ENCODE measurements at places on chromosomes 5 and 9. TPM values are rescaled to one million over a fixed set of nuclear protein-coding genes. Genes with fewer than 3 reads are reported as not detected.

- H3K27me3 ChIP-seq, result peaks cover 97% of the 10 kb centered on the region
- no peaks in the 10 kb centered on the region for H3K36me3 ChIP-seq
- H3K4me1 ChIP-seq, result peaks cover 20% of the 10 kb centered on the region
- H3K4me3 ChIP-seq, result peak overlapping the region; percentile 58
These were observed 182.6 kb upstream of the TBCA start for GRCh38 chr5:77958642-77959330.

GRCh38 chr9:6960777-6961176, 203.0 kb downstream of the KDM4C start:
- H3K4me3 ChIP-seq, result no peak overlapping the region
- H3K27ac ChIP-seq, result no peak overlapping the region
- DNase-seq, result no peak
- H3K4me1 ChIP-seq, result peaks cover under 1% of the 10 kb centered on the region
- no peaks in the 10 kb centered on the region for H3K36me3 ChIP-seq

GRCh38 chr5:84603568-84604185, 219.0 kb upstream of the EDIL3 start:
- no peaks in the 10 kb centered on the region for H3K36me3 ChIP-seq
- no peak overlapping the region for H3K4me3 ChIP-seq

The TMEM252 gene
- total RNA-seq, result not detected

GRCh38 chr5:124602925-124603650, 143.4 kb downstream of the ZNF608 start:
- H3K4me3 ChIP-seq, result no peak overlapping the region
- H3K27me3 ChIP-seq, result no peaks in the 10 kb centered on the region
- DNase-seq, result no peak
- no peaks in the 10 kb centered on the region for H3K36me3 ChIP-seq
- H3K27ac ChIP-seq, result no peak overlapping the region

DNA sequence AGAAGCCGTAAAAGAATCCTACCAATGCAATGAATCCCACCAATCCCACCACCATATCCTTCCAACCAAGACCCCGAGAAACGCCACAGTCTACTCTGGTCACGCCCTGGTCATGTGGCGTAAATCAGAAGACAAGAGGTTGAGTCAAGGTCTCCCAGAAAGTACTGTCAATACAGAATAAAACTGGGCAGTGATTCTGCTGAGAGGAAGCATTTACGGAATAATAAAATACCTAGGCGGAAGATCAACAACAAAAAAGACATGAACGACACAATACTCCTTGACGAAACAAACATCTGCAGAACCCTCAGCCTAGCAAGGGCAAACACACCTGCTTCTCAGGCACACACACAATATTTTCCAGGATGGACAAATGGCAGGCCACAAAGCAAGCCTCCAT, 62.8 kb downstream of the GOLM1 start:
- no peaks in the 10 kb centered on the region for H3K27me3 ChIP-seq
- no peak for DNase-seq
- H3K27ac ChIP-seq, result no peak overlapping the region
- peaks cover 11% of the 10 kb centered on the region for H3K36me3 ChIP-seq

DNA sequence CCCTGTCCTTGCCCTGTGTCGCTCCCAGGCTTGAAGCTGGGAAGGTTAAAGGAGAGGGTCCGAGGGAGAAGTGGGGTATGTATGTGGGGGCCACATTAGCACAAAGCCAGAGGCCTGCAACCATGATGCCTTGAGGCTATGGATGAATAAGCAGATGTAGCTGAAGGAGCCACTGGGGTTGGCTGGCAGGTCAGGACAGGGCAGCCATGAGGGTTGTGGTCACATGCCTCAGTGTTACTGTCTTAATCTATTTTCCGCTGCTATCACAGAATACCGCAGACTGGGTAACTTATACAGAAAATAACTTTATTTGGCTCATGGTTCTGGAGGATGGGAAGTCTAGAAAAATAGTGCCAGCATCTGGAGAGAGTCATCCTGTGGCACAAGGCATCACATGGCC, 9.2 kb upstream of the GRHPR start:
- no peak overlapping the region for H3K27ac ChIP-seq
- no peak for DNase-seq
- no peaks in the 10 kb centered on the region for H3K27me3 ChIP-seq
- H3K4me3 ChIP-seq, result no peak overlapping the region
- H3K4me1 ChIP-seq, result peaks cover 20% of the 10 kb centered on the region
- no peaks in the 10 kb centered on the region for H3K36me3 ChIP-seq

The LRRC19 gene
- total RNA-seq, result not detected

The OR1J2 gene
- not detected for total RNA-seq

GRCh38 chr9:136609160-136609475, 53.6 kb upstream of the EGFL7 start:
- no peak overlapping the region for H3K27ac ChIP-seq
- H3K27me3 ChIP-seq, result no peaks in the 10 kb centered on the region
- H3K4me3 ChIP-seq, result no peak overlapping the region
- no peak for DNase-seq
- no peaks in the 10 kb centered on the region for H3K36me3 ChIP-seq

DNA sequence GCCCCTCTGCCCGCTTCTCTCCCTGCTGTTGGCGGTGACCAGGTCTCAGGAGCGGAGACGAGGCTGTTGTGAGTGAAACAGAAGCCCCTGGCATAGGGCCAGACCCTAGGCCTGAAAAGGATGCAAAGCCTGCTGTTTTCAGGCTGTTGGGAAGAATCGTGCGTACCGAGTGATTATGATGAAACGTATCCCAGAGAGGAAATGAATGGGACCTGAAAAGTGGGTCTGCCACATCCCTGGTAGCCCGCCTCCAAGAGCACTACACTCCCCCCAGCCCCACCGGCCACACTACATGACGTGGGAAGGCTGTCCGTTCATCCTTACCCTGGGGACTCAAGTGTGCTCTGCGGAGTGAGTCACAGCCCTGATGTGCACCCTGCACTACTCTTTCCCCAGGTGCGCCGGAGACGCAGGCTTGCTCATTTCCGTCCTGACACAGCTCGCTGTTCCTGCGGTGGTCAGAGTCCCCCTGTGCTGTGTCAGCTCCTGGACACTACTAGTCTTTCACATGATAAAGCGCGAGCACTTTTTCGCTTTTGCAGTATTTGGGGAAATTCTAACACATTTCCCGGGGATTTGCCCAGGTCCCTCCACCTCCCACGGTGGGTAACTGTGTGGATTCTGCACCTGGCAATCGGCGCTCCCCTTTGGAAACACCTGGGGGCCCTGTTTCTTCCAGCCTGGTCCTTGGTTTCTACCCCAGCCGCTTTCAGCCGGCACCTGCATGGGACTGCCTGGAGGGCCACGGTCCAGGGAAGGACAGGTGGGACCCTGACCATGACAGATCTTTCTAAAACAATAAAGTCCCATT, 91.5 kb downstream of the ANKRD33B start:
- no peak overlapping the region for H3K4me3 ChIP-seq
- no peak overlapping the region for H3K27ac ChIP-seq
- H3K36me3 ChIP-seq, result no peaks in the 10 kb centered on the region
- H3K4me1 ChIP-seq, result no peaks in the 10 kb centered on the region
- DNase-seq, result no peak

Measured in GM23338 (cell line).